ENCODE measurements at places on chromosomes 16 and 17.

DNA sequence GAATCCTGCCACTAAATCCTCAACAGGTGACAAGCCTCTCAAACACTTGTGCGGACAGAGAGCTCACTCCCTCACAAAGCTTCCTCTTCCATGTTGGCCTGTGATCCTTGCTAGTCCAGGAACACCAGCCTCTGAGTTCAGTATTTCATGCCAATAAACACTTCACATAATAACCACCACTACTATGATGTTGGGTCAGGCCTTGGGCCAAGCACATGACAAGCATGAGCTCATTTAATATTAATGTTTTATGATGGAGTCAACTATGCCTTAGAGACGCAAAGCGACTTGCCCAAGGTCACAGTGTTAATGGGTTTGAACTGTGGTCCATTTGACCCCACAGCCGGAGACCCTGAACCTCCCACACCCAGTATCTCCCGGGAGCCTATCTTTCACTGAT is 129.1 kb downstream of the GAS7 start:
- no peak for DNase-seq

GRCh38 chr16:10931134-10931533 is 11.1 kb downstream of the DEXI start:
- no peak for DNase-seq

GRCh38 chr16:21701271-21701670 is 37.5 kb downstream of the OTOA start:
- DNase-seq = no peak

GRCh38 chr17:57277923-57278604 is 21.7 kb downstream of the MSI2 start:
- DNase-seq = no peak

GRCh38 chr16:76946879-76947278 is 244.1 kb upstream of the MON1B start:
- DNase-seq = no peak

- DNase-seq = no peak
Measured at GRCh38 chr16:56332464-56333079, 92.8 kb downstream of the AMFR start.

- DNase-seq = no peak
Measured at GRCh38 chr16:77739559-77739892, 17.2 kb downstream of the NUDT7 start.

GRCh38 chr17:68435876-68436842 is 21.1 kb downstream of the WIPI1 start:
- no peak for DNase-seq

GRCh38 chr16:80693553-80693952 is 110.8 kb downstream of the CDYL2 start:
- no peak for DNase-seq

- DNase-seq = no peak
Measured at GRCh38 chr17:31408586-31408985, 17.1 kb downstream of the RAB11FIP4 start.

GRCh38 chr16:53852678-53853077 is 148.7 kb downstream of the FTO start:
- no peak for DNase-seq

- no peak for DNase-seq
Measured at GRCh38 chr17:82300707-82301270, 16.6 kb downstream of the CD7 start.

- DNase-seq = no peak
Measured at GRCh38 chr16:49682577-49683165, 173.2 kb downstream of the ZNF423 start.

DNA sequence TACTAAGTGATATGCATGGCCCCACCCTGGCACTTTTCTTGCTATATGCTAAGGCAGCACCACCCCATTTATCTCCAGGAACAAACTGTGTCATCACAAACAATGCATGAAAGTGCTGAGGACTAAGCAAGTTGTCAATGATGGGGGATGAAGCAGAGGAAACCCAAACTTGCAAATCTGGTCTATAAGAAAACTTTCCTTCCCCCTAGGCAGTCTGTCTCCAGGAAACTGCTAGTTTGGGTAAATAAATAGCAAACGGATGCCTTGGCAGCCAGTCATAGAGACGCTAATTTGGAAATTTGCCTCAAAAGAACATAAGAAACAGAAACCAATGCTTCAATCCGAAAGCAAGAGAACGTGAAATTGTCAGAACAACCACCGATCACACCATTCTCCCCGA is 5.6 kb upstream of the HSBP1 start:
- DNase-seq = no peak

GRCh38 chr17:77451245-77451893 is 310.6 kb downstream of the SEC14L1 start:
- no peak for DNase-seq

Measured in SIG-M5 (cell line).